ENCODE measurements at places on chromosomes 1 and 21. TPM values are rescaled to one million over a fixed set of nuclear protein-coding genes. Genes with fewer than 3 reads are reported as not detected.

Gene ZNF683
- not detected for total RNA-seq

Gene KRTAP11-1
- total RNA-seq = not detected

Gene IPO9
- total RNA-seq = 106 TPM

Gene SLFNL1
- total RNA-seq = 0.10 TPM

Gene CR1L
- not detected for total RNA-seq

Gene GJA4
- not detected for total RNA-seq

Gene AMIGO1
- total RNA-seq = 0.64 TPM

Gene KRTAP19-1
- total RNA-seq = not detected

Gene C1orf74
- total RNA-seq = 1.7 TPM

Gene DMRTA2
- total RNA-seq = not detected

Gene ADGRB2
- total RNA-seq = 34.8 TPM

Gene SLC5A3
- total RNA-seq = 29.4 TPM

Gene TMEM59
- 174 TPM for total RNA-seq

Gene C1QC
- 0.64 TPM for total RNA-seq

Gene CELA3B
- total RNA-seq = 3.4 TPM

Gene RSPH1
- total RNA-seq = 0.46 TPM

Gene ADAM30
- not detected for total RNA-seq

Gene HPCA
- total RNA-seq = 1.2 TPM

Gene MROH9
- not detected for total RNA-seq

Gene MOB3C
- 10.5 TPM for total RNA-seq

Gene TNN
- not detected for total RNA-seq

Gene TLCD4
- total RNA-seq = 2.9 TPM

Gene BNIPL
- total RNA-seq = 0.46 TPM

Gene CA14
- total RNA-seq = not detected

Gene PAPPA2
- total RNA-seq = 0.03 TPM
